NCI-H345 (cell line): ENCODE measurements at places on chromosomes 4 and X.

DNA sequence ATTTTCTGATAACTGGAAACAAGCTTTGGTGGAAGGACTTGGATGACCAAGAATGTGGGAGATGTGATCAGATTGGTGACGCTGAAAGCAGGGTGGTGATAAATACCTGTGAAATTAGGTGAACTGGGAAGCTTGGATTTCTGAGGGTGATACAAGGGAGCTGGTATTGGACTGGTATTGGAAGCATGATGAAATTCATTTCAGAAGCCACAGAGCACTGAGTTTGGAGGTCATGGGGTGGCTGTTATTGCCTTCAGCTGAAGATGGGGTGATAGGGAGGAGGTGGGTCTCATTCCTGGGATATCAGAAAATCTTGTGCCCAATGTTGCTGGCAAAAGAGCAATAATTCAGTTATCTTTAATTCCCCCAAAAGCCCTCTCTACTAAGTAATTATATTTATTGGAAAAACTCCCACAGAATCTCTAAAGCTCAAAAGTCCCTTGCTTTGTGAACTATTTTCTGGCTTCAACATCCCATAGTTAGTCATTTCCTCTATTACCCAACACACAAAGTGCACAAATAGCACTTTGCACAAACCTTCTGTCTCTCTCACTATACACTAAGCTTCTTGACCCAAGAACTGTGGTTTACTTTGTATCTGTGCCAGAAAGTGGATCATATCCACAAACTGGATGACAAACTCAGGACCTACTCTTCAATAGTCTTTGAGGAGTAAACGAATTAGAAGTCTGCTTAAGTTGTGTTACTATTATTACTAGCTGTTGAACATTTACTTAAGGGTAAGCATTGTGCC lies 23.1 kb upstream of the CAMK2D start:
- no peak for DNase-seq

DNA sequence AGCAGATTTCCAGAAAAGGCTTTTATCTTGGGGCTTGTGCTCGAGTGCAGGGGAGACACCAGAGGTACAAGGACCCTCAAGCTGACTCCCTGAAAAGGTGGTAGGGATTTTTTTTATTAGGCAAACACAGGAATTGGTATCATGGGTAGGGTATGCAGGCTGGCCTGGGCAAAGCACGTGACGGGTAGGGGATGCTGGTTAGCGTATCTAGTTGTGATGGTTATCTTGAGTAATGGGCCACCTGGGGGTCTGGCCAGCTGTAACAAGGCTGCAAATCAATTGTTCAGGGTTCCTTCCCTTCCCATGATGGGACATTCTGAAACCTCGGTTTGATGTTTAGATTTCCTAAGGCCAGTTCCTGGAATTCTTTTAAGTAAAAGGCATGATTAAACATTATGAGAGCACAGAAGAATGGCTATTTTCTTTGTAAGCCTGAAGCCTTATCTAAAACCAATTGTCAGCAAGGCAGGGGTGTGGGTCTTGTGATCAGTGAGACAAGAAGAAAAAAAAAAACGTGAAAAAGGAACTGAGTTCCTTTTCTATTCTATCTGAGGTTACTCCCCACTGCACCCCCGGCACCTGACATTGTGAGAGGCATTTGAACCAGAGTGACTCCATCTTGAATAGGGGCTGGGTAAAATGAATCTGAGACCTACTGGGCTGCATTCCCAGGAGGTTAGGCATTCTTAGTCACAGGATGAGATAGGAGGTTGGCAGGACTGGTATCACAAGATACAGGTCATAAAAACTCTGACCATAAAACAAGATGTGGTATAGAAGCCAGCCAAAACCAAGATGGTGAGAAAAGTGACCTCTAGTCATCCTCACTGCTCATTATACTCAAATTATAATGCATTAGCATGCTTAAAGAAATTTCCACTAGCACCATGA lies 64.2 kb upstream of the S100G start:
- DNase-seq = no peak

DNA sequence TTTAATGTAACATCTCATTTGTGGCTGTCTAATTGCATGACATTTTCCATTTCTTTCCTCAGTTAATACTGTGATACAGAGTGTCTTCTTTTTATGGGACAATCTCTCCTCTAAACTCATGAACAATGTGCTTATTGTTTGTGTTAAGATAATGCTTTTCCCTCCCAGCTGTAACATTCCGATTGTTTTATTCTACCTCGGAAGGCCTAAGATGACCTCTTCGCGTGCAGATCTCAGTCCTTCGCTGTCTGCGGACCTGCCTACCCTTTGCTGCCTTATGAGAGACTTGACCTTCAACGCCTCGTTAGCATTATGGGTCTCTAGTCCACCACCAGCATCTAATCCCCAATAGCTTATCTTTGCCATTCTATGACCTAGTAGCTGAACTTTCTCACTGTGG lies 29.8 kb upstream of the ZFP42 start:
- DNase-seq = no peak

DNA sequence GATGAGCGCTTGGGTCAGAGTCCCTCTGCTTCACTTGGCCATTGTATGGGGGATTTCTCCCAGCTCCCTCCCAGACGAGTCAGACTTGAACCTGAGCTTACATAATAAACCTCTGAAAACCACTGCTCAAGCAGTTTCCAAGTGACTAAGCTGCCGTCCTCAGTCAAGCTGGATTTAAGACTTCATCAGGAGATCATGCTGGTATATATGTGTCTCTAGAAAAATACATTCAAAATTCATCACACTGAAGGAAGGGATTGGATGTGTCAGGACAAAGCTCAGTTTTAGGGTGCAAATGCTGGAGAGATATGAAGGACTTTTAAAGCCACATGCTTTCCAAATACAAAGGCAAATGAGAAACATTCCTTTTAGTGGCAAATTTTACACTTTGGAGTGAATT lies 114.3 kb downstream of the QDPR start:
- no peak for DNase-seq

DNA sequence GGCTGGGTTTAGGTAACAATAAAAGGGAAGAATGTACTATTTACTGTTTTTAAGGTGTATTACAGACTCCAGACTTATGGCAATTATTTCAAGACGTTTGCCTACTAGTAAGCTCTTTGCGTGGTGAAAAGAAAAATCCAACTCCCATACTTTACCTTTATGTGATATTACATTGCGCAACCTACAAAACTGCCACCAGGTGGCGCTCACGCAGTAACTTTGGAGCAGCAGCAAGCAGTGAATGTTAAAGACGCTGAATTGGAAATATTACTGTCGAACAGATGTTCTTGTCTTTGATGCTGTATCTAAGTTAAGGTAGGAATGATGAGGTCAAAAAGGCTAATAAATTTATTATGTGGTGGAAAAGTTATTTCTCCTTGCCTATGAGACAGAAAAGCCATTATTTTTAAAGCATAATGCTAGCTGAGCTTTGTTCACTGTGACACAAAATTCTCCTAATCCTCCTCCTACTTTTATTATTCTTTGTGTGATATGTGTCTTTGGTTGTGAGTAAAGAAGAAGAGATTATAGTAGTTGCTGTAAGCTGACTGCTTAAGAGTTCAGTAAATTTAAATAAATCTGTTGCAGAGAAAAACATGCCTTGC lies 1099.8 kb upstream of the TENM3 start:
- peak; percentile 49 for DNase-seq

DNA sequence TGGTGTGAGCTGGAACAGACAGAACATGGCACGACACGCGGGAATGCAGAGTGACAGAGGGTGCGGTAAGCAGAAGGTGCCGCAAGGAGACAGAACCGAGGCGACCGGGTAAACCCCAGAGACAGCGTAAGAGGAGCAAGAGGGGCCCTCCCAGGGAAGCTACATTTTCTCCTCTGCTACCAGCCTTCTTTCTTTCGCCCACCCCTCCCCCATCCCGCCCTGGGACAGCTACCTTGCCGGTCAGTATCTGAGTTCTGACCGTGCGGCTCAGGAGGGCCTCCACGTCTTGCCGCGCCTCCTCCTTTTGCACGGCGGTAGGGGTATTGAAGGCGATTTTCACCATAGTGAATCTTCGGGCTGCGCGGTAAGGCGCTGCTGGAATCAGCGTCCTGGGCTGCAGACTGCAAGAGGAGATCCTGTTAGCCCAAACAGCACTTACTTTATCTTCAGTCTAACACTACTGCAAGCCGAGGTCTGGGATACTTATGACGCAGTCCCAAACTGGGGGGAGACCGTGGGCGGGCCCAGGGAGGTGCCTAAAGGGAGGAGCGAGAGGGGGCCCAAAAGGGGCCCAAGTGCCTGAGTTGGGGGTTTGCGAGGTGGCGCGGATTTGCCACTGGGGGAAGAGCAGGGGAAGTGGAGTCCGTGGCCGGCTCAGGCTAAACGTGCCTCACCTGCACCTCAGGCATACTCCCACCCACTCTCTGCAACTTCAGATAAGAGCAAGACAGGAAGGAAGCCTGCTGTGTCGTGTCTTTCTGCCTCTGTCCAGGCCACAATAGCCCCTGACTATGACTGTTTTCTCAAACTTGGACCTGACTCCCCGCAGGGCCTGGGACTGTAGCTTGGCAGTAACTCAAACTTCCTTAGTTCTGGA lies at the start of gene ITM2A:
TSS of gene ITM2A (minus strand) at position 462 of the 877 bp plus-strand sequence. CDS start at position 343, 119 bp downstream.
- DNase-seq = no peak

GRCh38 chrX:18422325-18422724 lies 3.1 kb upstream of the CDKL5 start:
- DNase-seq = no peak

DNA sequence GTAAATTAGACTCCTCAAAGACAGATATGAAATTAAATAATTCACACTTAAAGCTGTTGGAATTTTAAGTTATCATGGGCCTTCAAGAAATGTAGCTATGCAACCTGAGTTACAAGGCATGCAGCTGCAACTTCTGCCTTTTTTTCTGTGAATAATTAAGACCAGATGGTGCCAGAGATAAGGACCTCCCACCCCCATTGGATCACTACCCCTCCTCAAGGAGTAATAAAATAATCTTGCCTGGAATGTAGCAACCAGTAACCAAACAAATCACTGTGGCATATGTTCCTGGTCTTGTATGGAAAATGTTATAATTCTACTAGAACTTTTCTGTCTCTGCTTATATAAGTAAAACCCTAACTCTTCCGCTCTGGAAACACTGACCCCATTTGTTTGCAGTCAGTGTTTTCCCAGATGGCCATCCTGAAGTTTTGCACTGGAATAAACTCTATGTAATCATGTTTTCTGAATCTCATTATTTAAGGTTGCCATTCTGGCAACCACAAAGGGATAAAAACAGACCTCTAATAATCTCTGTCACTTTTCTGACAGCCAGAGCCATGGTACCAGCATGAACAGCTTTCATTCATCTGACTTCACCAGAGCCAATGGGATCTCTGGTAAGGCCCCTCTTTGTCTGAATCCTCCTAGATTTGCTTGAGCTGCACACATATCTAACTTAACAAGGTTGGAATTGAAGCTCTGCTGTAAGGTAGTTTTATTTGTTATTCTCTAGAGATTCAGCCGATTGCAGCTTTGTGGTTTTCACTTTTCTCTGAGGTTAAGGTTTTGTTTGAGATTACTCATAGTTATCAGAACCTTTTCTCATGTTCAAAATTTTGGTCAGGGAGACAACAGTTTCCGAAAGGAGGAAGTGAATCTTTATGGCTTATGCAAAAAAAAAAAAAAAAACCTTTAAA lies 274.6 kb downstream of the NAF1 start:
- no peak for DNase-seq

DNA sequence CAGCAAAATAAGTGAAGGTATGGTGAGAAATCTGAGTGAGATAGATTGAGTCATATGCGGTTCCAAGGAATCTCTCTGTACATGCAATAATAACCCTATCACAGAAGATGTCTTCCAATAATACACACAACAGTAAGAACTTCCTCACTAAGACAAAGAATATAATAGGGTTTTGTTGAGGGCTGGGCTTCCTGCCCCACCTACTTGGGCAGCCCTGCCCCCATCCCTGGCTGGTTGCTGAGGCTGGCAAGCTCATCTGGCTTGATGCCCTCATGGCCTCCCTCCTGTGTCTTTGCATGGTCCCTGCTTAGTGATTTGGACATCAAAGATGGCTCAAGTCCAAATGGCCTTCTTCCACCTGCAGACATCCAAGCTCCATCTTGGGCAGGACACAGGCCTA lies 2.7 kb downstream of the GEMIN8 start:
- DNase-seq = no peak

DNA sequence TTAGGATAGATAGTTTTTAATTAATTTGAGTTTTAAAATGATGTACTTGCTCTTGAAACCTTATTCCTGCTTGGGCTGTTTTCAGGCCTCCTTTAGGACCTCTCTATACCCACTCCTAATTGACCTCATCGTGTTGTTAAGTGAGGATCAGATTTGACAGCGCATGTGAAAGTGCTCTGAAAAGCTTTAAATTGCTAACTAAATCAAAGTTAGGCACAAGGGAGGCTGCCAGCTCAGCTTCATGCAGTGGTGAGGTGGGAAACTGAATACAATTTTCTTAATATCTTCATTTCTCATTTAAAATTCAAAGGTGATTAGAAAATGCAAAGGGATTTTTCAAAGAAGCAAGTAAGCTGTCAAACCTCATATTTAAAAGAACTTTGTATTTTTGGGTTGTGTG lies 20.0 kb downstream of the FHDC1 start:
- DNase-seq = no peak

DNA sequence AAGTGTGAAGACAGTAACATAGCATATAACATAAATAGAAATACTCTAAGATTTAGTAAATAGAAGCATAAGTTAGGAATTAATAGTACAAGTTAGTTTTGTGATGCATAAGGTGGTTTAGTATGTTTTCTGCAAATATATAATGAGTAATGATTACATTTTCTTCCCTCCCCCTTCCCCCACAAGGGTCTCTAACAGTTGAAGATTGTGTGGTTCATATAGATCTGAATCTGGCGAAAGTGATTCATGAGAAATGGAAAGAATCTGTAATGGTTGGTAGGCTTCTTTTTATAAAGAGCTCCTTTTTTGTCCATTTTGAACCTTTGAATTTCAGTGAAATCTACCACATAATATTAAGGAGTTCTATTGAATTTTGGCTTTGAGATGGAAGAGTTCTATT lies 66.3 kb downstream of the N4BP2 start:
- DNase-seq = no peak

DNA sequence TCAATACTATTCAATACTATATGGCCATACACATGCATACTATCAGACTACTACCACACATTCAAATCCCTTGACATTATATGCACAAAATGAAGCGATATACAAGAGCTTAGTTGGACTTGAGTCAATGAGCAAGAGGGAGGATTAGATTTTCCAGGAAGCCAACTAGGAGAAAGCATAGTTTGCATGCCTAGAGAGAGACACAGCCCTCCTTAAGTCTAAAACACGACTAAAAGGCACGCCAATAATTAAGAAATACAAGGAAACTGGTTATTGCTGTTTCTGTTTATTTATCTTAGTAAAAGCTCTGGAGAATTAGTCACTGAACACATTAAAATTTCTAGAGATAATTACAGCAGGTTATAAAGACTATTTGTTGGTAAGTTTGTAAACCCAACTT lies 21.8 kb downstream of the MBNL3 start:
- no peak for DNase-seq

DNA sequence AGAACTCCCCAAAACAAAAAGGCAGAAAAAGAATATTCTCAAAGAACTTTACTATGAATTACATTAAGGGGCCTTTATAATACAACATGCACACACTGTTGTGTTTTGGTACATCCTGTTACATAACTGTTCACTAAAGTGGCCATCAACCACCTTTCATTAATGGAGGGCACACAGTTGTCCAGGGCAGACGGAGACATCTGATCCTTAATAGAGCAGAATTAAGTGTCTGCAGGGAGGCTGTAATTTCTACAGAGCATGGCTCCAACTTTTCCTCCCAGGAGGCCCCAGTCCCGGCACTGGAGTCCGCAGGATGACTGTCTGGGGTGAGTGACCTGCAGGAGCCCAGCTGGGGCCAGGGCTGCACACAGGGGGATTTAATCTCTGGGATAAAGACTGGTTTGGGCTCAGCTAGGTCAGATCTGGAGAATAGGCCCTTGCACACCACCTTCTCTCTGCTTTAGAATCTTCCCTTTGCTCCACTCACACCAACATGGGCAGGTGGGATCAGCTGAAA lies 233.4 kb downstream of the MAML3 start:
- DNase-seq = no peak
